Activated T-helper 9 cell treated with anti-CD3 and anti-CD28 coated beads, Interleukin-2, amount 50 U/mL, for 16 hours (primary cell): ENCODE measurements at places on chromosomes 7 and 10.
A peak's percentile ranks its signal among the peaks of the same experiment; 100 is the strongest.

DNA sequence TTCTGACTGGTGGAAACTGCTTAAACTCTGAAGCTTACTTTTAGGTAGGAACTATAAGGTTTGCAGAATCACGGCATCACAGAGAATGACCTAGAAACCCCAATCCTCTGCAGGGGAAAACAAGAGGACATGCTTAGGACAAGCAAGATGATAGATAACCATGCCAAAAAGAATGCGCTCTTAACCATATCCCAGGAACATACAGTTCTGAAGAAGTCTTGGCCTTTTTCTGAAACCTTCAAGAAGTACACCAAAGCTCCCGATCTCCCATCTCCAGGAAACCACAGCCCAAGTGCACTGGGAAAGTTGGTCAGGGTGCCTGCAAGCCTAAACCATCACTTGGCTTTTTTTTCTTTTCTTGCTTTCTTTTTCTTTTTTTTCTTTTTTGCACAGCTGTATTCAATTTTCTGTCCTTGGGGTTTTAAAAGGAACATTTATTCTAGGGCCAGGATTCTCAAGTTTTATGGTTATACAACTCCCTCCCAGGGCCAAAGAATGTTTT, 12.2 kb upstream of the SVIL start:
- DNase-seq = no peak

- DNase-seq = no peak
Observed at GRCh38 chr10:63605197-63605967, 84.2 kb downstream of the REEP3 start.

DNA sequence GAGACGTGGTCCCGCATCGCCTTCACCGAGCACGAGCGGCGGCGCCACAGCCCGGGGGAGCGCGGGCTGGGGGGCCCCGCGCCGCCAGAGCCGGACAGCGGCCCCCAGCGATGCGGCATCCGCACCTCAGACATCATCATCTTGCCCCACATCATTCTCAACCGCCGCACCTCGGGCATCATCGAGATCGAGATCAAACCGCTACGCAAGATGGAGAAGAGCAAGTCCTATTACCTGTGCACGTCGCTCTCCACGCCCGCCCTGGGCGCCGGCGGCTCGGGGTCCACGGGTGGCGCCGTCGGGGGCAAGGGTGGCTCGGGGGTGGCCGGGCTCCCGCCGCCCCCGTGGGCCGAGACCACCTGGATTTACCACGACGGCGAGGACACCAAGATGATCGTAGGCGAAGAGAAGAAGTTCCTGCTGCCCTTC, 737 bp downstream of the CNNM2 start:
- peak; percentile 15 for DNase-seq

DNA sequence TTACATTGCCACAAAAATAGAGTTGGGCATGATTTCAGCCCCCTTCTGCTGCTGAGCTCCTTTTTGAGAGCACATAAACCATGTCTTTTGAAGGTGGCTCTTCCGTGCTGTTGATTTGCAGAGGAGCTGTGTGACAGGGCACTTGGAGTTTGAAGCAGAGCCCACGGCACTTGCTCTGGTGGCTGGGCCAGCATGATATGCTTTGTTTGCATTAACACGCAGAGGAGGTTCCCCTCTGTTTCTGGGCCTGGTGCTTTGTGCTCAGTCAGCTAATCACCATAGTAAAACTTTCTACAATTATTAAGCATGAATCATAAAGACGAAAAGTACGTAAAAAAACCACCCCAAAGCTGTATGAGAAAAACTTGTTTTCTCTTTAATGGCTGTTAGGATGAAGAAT, 40.1 kb downstream of the RBM33 start:
- DNase-seq = no peak

DNA sequence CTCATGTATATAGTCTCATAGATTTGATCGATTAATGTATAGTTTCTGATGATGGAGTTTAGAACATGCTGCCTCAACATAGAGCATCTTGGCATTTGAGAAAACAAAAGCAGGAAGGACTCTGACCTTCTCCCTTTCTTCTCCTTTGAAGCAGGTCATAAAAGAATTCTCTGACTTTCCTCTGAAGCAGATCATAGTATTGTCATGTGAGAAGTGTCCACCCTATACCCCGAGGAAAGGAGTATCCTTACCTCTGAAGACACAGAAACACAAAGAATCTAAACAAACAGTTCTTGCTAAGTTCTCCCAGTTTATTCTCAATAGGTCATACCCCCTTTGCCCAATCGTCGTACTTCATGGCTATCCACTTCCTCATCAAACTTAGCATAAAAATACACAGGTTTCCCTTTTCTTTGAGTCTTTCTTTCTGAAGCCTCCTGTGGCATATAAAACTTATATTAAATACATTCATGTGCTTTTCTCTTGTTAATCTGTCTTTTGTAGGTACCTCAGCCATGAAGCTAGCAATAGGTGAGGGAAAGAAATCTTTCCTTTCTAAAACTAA, 194.9 kb downstream of the REEP3 start:
- no peak for DNase-seq

DNA sequence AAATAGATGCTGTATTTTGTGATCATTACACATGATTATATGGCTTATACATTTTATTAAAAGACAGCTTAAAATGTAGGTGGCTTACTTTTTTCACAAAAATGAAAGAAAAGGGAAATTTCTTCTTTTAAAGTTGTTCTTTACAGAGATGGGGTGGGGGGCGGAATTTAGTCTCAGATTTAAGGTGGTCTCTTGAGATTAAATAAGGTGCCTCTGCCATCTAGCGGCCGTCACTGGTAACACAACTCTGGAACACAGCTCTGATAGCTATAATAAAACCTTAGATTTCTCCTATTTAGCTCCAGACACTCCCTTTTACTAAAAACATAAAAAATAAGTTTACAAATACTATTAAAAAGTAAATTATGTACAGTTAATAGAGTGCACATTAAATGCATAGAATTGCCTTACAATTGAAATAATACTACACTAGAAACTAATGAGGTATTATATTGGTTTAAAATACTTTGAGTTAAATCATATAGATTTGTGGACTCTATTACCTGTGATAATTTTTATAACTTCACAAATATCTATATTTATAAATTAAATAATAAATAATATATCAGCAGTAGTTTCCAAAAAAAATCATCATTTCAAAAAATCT, 210.9 kb downstream of the DGKB start:
- peak; percentile 25 for DNase-seq

- DNase-seq = peak; percentile 48
Observed at GRCh38 chr10:26486990-26487850, 49.1 kb downstream of the APBB1IP start.

GRCh38 chr10:87092376-87092860, 2.2 kb downstream of the GLUD1 start:
- no peak for DNase-seq

- DNase-seq = no peak
Observed at GRCh38 chr7:103487419-103487818, 41.4 kb upstream of the SLC26A5 start.

DNA sequence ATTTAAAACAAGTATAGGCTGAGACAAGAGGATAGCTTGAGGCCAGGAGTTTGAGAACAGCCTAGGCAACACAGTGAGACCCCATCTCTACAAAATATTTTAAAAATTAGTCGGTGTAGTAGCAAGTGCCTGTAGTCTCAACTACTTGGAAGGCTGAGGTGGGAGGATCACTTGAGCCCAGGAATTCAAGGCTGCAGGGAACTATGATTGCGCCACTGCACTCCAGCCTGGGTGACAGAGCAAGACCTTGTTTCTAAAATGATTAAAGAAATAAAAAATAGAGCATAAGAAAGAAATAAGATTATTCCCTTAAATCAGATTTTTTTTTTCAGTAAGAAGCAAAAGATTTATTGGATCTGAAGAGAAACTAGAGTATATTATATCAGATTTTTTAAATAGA, 11.7 kb downstream of the LRRC20 start:
- DNase-seq = no peak

DNA sequence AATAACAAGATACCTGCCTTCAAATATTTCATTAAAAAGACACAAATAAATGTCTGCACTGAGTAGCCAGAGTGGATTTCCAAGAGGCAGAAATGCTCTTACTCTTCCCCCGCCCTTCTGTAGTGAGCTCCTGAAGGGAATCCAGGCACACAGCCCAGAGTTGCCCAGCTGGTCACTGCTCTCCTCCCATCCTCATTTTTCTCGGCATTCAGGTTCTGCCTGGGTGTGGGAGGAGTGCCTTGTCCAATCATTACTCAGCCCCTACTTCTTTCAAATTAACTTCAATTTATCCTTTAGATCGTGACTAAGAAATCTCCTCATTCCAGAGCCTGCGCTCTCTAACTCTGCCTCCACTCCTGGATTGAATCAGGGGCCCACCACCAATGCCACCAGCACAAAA, 12.2 kb downstream of the CCDC6 start:
- DNase-seq = no peak

DNA sequence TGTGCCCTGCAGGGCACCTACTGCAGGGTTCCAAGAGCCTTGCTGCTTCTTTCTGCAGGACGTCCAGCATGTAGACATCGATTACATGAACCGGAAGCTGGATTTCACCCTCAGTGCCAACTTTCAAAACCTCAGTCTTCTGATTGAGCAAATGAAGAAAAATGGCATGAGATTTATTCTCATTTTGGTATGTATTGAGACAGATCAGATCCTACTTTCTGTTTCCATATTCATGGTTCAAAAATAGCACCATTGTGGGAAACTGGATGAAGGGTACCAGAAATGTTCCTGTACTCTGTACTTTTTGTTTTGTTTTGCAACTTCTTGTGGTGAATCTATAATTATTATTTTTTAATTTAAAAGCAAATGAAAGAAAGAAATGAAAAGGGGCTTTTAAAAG, 64.1 kb downstream of the MGAM2 start:
- no peak for DNase-seq

GRCh38 chr7:87473192-87473591, 2.3 kb downstream of the ABCB4 start:
- DNase-seq = no peak

GRCh38 chr10:8275911-8276310, 221.4 kb downstream of the GATA3 start:
- no peak for DNase-seq

GRCh38 chr10:99605351-99605750, 14.9 kb downstream of the SLC25A28 start:
- no peak for DNase-seq

DNA sequence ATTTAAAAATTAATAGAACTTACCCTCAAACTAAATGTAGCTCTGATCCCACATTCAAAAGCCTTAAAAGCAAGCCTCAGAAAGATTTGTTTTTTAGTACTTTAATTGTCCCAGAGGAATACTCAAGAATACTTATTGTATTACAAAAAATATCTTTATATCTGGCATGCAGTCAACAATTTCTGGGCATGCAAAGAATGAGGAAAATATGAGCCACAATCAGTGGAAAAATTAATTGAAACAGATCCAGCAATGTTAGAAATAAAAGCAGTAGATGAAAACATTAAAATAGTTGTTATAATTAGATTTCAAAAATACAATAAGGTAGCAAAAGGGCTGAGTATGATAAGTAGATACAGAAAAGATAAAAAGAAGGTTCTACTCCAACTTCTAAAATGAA, 154.7 kb downstream of the PON1 start:
- no peak for DNase-seq

DNA sequence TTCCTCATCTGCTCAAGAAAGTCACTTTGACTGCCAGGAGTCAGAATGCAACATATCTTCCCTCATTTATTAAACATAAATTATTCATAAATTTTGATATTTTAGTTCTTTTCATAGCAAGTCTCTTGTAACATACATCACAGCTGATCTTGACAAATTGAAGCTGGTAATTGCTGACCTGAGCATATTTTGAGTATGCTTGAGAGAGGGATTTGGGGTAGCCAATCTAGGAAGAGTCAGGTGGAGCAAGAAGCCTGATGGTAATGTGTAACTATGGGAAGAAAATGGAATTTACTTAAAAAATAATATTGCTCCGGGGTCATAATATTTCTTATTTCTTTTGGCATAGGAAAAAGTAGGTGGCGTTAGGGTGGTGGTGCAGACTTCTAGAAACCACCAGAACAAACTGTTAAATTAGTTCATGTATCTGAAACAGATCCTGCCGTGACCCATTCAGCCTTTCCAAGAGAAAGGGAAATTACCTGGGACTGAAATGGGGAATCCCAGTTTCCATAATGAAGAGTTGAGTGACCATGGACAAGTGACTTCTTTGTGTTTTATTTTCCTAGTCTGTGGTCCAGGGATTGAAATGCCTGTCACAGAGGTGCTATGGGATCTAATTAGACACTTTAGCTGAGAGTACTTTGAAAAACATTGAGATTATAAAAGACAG, 12.9 kb downstream of the CPED1 start:
- DNase-seq = no peak

GRCh38 chr7:66313886-66314568, 108.9 kb downstream of the TPST1 start:
- no peak for DNase-seq

DNA sequence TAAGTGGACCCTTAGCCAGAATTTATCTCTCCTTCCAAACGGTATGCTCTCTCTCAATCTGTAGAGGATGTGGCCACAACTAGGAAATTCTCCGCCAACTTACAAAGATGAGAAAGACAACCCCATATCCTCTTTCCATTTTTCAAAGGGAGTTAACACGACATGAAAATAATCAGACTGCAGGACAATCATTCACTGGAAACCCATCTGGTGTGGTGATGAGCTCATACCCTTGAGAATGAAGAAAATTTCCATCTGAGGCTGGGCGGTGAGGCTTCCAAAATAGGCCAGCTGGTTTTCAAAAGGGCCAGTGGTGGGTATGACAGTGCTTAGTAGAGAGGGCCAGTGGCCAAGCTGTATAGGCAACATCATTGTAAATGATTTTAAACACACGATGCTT, 369.6 kb downstream of the FRMD4A start:
- DNase-seq = no peak

DNA sequence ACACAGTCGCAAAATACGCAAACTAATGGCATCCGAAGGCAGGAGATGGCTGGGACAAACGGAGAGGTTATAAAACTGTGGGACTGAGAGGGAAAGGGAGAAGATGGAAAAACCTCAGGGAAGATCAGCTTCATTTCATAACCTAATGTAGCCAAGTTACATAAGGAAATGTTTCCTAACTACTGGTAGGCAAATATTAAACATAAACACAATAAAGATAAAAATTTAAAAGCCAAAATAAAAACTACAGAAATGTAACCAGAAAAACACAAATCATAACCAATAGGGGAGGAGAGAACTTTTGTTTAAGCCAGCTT, 13.1 kb upstream of the MNX1 start:
- no peak for DNase-seq

GRCh38 chr7:28855538-28856217, 102.5 kb downstream of the TRIL start:
- DNase-seq = no peak
